ENCODE measurements at places on chromosomes 16 and 17. TPM values are rescaled to one million over a fixed set of nuclear protein-coding genes. Genes with fewer than 3 reads are reported as not detected.

The DNAH17 gene
- total RNA-seq = 1.9 TPM

The COASY gene
- 47.6 TPM for total RNA-seq

The DRC7 gene
- total RNA-seq = 0.49 TPM

The EVPLL gene
- total RNA-seq = not detected

The ODAD4 gene
- total RNA-seq = 0.65 TPM

The ST3GAL2 gene
- 24.0 TPM for total RNA-seq

The ABCA9 gene
- total RNA-seq = 36.1 TPM

The OR1A1 gene
- not detected for total RNA-seq

The METTL2A gene
- total RNA-seq = 25.5 TPM

The NME4 gene
- total RNA-seq = 76.3 TPM

The COL1A1 gene
- total RNA-seq = 18.1 TPM
